ENCODE measurements at places on chromosomes 2 and 18.
A peak's percentile ranks its signal among the peaks of the same experiment; 100 is the strongest.

DNA sequence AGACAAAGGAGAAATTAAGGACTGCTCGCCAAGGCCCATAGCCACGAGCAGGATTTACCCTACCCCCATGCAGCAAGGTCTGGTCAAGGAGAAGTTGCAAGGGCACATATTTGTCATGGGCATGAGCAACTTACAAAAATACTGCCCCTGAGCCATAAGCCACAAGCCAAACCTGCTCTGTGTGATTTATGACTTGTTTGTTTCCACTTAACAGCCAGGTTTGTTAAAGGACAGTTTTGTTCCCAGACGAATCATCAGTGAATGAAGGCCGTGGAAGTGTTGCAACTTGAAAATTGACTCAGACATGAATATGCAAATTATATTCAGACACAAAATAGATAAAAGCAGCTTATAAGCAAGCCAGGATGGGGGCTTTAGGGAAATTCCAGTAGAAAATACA lies 31.3 kb upstream of the EVA1A start:
- no peak for DNase-seq

GRCh38 chr2:209821806-209822205 lies 50.2 kb downstream of the UNC80 start:
- no peak for DNase-seq

DNA sequence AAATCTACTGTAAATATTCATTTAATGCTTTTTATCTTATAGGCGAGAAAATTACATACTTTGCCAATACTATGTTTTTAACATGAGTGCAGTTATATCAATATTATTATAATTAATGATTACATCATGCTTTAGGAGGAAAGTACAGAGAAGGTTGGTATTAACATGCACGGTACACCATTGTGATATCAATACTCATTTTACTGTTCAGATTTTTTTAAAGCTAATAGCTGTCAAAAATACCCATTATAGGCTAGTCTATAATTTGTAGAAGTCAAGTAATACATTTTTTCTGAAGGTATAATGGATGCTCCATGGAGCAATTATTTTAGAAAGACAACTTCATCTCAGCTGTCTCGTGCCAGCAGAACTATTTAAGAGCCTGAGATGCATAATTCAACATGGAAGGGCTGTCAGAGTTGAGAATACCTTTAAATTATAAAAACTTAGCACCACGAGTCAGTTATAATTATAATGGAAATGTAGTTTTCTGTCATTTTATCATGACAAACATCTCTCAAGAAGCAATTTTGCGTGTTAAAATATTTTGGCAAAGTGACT lies 1641.7 kb upstream of the ACVR2A start:
- no peak for DNase-seq

DNA sequence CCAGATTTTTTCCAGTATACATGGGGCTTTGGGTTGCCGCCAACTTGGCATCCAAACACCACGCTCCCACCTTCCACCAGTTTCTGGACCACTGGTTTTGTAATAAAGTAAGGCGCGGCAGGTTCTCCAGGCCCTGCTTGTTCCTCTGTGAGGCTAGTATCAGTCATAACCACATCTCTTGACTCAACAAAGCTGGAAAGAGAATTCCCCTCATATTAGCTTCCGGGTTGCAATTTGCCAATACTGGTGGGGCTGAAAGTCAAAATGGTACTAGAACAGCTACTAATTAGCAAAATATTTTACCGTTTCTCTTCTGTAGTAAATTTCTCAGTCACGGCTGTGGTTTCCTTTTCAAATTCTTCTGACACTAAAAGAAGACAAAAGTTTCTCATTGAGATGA lies 25.0 kb downstream of the TTN start:
- no peak for DNase-seq

- DNase-seq, result no peak
Measured at GRCh38 chr2:209648714-209649113, 122.9 kb upstream of the UNC80 start.

DNA sequence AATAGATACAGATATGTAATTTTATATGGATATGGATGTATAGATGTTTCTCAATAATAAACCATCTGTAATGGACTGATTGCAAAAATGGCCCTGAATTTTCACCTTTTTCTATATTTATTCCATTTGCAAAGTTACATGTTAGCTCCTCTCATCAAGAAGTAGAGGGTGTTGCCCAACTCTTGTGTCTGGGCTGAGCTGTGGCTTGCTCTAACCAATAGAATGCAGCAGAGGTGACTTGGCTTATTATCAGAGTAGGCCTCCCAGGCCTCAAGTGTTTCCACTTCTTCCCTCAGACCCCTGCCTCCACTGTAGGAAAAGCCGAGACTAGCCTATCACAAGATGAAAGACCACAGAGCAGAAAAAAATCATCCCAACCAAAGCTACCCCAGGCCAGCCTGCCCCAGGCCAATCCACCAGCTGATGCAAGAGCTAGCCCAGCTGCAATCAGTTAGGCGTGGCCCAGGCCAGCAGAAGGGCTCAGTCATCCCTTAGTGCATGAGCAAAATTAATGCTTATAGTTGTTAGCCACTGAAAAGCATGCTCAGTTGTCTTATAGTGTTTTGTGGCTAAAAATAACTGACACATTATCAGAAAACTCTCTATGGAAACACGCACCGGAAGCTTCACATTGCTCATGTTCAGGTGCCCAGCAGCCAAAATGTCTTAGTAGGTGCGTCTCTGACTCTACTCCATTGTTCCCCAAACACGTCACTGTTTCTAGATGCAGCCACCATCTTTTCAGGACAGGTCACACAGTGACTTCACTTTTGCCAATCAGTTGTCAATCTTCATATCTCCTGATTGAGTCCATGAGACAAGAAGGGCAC lies 464.0 kb downstream of the FBXO15 start:
- DNase-seq, result no peak

- DNase-seq, result no peak
Measured at GRCh38 chr2:203002054-203002821, 12.4 kb upstream of the NBEAL1 start.

GRCh38 chr2:64766841-64767669 lies 113.3 kb upstream of the SERTAD2 start:
- DNase-seq, result no peak

DNA sequence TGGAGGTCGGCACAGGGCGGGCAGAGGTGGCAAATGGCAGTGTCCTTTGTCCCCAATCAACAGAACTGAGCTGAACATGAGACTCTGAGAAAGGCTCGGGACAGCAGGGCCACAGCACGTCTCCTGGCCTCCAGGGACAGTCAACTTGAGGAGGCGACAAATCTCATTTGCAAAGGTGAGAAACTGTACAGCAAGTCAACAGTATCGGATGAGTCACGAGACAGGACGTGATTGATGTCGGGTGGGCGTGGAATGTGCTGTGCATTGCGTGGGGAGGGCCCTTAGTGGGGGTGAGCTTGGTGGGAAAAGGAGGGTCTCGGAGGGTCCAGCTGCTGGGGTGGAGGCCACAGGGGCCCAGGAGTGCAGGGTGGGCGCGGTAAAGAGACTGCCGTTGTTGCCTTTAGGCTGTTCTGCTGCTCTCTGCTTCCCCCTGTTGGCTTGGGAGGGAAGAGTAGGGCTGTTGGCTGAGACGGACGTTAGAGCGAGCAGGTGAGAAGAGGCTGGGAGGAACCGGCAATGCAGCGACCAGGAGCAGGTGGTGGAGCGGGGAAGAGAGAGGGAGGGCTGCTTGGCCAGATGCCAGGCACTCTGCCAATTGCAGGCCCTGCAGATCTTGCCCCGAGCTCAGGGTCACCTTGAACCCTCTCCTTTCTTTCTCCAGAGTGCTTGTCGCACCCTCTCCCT lies 164.3 kb downstream of the BCL2 start:
- peak; percentile 87 for DNase-seq

- DNase-seq, result no peak
Measured at GRCh38 chr2:170639635-170640034, 75.5 kb upstream of the SP5 start.

GRCh38 chr2:109321570-109321969 lies 192.6 kb downstream of the SH3RF3 start:
- DNase-seq, result no peak

GRCh38 chr18:28126768-28127167 lies 50.2 kb downstream of the CDH2 start:
- DNase-seq, result no peak

- DNase-seq, result no peak
Measured at GRCh38 chr18:27143580-27144287, 41.4 kb downstream of the CHST9 start.

DNA sequence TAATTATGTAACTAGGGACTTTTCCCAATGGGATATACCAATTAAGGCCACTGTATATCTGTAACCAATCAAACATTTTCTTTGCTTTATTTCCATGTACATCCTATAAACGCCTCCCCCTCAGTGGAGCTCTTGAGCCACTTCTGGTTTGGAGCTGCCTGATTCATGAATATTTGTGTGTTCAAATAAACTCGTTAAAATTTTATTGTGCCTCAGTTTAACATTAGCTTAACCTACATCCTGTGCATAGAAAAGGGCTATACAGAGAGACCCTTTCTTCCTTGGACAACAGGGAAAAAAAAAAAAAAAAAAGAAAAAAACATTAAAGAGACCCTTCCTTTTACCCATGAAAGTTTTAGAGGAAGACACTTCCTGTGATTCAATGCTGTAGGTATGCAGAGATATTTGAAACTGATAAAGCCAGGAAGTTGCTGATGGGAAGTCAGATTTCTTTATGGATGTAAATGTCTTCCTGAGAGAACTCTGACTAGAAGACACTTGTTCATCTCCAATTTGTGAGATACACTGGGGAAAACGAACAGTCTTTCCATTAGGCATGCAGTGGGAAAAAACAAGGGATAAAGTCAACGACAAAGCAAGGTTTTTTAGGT lies 614.6 kb upstream of the SOX11 start:
- no peak for DNase-seq

GRCh38 chr18:13425357-13426091 lies 207.0 kb downstream of the LDLRAD4 start:
- no peak for DNase-seq

DNA sequence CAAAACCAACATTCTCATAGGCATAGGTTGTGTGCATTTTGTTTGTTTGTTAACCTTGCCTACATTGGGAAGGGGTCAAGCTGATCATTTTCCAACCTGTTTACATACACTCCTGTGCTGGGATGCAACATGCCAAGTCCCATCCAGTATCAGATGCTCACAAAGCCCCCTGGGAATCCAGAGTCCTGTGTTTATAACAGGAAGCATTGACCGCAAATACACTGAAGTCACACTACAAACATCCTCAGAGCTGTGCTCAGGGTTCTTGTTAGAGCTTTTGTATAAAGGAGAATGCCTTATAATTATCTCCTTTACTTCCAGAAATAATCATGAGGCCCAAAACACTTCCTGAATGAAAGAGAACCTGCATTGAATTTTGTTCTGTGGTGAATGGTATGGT lies 488.7 kb upstream of the TCF4 start:
- no peak for DNase-seq

- no peak for DNase-seq
Measured at GRCh38 chr2:60855989-60856669, 25.2 kb upstream of the REL start.

DNA sequence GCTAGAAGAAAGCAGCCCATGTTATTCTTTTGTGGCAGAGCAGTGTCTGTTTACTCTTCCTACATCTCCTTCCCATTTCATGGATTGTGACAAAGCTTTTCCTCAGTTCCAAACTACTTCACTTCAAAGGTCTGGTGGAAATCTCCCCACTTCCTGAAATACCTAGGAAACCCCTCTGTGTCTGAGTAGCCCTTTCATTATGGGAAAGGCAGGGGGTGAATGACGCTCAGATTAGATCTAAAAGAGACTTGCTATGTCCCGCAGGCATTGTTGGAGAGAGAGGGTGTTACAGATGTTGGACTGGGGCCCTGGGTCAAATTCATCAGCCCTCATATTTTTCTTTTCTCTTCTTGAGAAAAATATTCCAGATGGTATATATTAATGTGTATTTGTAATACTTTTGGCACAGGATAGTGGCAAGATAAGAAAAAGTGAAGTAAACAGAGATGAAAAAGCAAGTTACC lies 675.0 kb downstream of the IRS1 start:
- DNase-seq, result no peak

DNA sequence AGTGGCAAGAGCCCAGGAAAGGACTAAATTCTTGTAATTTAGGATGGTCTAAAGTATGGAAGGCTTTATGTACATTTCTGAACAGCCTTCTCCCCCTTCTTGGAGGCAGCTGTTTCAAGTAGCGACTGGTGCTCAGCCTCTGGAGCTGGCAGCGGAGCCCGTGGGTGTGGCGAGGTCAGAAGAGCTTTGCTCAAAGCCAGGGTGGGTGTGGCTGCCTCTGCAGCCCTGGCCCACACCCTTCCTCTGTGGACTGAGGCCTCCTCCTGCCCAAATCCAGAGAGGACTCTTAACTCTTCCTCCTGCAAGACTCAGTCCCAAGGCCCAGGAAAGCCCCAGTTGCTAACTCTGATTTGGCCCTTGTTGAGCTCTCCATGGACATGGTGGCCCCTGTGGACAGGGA lies 202.1 kb upstream of the REV1 start:
- no peak for DNase-seq

DNA sequence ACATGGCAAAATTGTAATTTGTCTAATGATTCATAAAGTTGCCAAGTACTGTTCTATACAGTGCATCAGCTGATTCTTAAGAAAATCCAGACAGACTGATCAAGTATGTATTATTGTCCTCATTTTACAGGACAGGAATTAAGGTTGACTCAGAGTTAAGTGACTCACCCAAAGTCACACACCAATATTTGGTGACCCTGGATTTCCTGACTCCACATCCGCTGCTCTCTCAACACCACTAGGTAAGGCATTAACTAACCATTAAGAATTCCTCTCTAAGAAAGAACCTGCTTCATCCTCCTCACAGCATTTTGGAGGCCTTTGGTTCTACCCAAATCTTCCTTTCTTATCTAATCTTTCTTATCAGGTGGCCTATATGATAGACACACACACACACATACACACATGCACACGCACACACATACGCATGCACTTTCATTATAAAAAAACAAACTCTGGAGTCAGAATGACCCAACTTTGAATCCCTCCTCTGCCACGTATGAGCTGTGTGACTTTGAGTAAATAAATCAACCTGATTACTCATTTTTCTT lies 150.8 kb downstream of the ANKRD44 start:
- peak; percentile 52 for DNase-seq

DNA sequence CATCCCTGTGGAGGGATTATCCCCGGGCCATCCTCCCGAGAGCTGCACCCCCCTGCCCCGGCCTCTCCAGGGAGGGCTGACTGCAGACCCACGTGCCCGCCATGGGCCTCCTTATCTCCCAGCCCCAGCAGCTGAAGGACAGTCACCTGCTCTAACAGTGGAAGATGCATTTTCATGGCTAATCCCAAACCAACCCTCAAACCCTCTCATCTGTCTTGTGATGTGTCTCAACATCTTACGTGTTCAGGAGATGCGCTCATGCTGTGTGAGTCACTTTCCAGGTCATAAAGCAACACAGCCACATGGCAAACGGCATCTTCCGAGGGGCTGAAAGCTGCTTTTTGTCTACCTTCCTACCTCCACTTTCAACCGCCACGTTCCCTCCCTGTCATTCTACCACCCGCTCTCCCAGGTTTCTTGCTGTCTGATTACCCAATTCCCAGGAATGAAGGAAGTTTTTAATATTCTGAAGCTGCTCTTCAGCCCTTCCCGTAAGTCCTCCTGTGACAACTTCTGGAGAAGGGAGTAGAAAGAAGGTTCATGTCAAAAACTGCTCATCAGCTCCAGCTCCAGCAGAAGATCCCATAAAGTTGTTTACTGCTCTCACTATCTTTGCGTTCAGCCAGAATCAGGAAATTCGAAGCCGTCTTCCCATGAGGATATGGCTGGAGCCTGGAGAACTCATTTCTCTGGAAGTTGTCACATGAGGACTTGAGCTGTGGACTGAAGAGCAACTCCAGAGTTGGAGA lies 54.5 kb downstream of the MBP start:
- no peak for DNase-seq

All from activated CD4-positive, alpha-beta T cell treated with anti-CD3 and anti-CD28 coated beads for 4 hours (primary cell).